Foreskin keratinocyte (primary cell): ENCODE measurements at places on chromosomes 2 and 18. TPM values are rescaled to one million over a fixed set of nuclear protein-coding genes. Genes with fewer than 3 reads are reported as not detected.

- peak; percentile 55 for DNase-seq
Observed at GRCh38 chr2:20796374-20796791, 26.5 kb downstream of the LDAH start.

Gene CLEC4F
- total RNA-seq, result not detected in 2 replicates

Gene ATOH8
- total RNA-seq, result not detected in 2 replicates

Gene RASGRP3
- 0.25 and 0.61 TPM in 2 replicates for total RNA-seq
